ENCODE measurements at places on chromosomes 1 and 21.

GRCh38 chr1:117653732-117654492, 48.1 kb downstream of the TENT5C start:
- DNase-seq: no peak

DNA sequence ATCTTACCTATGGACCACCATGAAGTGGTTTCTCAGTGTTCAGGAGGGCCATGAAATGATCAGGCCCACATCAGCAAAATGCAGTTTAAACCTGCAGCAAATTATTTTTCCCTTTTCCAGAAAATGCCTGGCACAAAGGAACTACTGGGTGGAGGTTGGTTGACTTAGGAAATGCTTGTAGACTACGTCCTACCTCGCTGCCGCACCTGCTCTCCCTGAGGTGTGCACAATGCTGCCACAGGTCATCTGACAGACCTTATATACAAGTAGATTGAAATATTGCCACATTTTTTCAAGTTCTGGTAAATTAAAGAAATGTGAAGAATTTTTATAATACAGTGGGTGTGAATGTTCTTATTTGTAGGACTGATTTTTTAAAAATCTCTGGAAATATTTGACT, 166.7 kb upstream of the PDE4B start:
- DNase-seq: no peak

GRCh38 chr1:160024195-160024905, 7.4 kb downstream of the PIGM start:
- no peak for DNase-seq

DNA sequence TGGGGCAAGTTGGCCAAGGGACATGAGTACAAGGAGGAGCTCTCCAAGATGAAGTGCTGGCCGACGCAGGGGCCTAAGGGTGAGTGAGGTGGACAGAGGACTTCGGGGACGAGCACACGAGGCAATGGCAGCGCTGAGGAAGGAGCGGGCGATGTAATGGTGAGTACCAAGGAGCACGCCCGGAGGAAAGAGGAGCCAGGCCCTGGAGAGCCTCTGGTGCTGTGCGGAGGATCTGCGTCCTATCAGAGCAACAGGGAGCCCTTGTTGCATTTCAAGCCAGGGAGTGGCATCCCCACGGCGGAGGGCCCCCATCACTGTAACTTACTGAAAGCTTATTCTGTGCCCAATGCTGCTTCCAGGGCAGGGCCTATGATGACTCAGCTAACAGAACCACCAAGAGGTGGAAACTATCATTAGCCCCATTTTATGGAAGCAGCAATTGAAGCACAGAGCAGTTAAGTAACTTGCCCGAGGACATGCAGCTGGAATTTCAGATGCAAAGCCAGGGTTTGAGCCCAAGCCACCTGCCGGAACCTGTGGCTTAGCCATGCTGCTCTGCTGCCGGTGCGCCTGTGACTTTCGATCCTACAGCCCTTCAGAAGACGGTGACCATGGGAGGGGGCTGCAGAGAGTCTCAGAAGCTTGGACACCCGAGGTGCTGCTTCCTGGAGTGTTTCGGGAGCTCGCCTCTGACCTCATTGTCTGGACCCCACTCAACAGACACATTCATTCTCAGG, 17.6 kb upstream of the AJAP1 start:
- no peak for DNase-seq

- no peak for DNase-seq
Measured at GRCh38 chr1:30652152-30652841, 71.1 kb downstream of the MATN1 start.

GRCh38 chr1:39489567-39490239, 1.7 kb upstream of the BMP8A start:
- DNase-seq: no peak

DNA sequence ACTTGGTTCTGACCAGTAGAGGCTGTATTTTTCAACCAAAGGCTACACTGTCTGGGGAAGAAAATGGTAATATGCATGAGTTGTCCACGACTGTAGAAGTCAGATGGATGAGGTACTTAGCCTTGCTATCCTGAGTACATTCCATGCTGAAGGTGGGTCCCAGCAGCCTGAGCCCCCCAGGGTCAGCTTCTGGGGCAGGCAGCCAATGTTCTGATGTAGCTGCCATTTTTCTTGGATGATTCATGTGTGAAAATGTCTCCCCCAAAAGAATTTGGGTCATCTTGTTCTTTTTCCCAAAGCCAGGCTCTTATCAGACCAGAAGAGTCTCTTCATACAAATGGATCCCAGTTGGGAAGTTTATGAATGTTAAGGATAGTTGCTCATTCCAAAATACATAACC, 172.2 kb upstream of the UBE2U start:
- DNase-seq: no peak

GRCh38 chr21:45894906-45895777, 86.4 kb upstream of the COL6A1 start:
- DNase-seq: no peak

GRCh38 chr21:28272272-28272992, 720.2 kb downstream of the LTN1 start:
- no peak for DNase-seq

GRCh38 chr21:46109313-46110221, 11.7 kb downstream of the COL6A2 start:
- DNase-seq: no peak

- DNase-seq: no peak
Measured at GRCh38 chr21:26508903-26509302, 64.2 kb downstream of the CYYR1 start.

GRCh38 chr1:10726355-10726754, 70.1 kb downstream of the CASZ1 start:
- no peak for DNase-seq

- no peak for DNase-seq
Measured at GRCh38 chr1:203317429-203318228, 12.3 kb downstream of the BTG2 start.

- DNase-seq: no peak
Measured at GRCh38 chr1:5711956-5712645, 280.1 kb downstream of the NPHP4 start.

- no peak for DNase-seq
Measured at GRCh38 chr1:210123383-210123782, 109.2 kb upstream of the SERTAD4 start.

GRCh38 chr1:33010932-33011731, 25.6 kb downstream of the AK2 start:
- DNase-seq: no peak

GRCh38 chr1:16721871-16722641, 18.3 kb upstream of the RNU1-4 start:
- no peak for DNase-seq

DNA sequence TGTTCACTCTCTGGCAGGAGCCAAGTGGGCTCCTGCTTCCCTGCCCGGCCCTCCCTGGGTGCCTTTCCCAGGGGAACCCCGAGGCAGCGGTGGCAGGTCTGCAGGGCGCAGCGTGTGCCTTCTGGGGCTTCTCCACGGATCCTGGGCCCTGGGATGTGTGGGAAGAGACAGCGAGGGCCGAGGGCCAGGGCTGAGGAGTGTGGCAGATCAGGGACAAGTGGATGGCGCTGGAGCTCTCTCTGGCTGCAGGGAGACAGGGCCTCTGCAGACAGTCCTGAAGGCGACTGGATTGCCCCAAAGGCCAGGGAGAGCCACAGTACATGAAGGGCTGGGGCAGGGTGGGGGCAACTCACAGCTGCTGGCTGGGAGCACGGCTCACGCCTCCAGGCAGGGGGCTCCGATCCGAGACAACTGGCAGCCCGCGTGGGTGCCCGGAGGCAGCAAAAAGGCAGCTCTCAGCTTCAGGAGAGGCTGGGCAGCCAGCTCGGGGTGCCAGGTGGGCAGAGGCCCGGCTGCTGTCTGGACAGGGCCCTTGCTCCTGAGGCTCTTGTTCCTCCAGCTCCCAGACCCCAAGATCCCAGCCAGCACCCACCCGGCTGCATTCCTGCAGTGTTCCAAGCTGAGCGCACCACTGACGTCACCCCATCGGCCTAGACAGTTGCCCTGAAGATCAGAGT, 16.0 kb downstream of the MORN1 start:
- DNase-seq: no peak

DNA sequence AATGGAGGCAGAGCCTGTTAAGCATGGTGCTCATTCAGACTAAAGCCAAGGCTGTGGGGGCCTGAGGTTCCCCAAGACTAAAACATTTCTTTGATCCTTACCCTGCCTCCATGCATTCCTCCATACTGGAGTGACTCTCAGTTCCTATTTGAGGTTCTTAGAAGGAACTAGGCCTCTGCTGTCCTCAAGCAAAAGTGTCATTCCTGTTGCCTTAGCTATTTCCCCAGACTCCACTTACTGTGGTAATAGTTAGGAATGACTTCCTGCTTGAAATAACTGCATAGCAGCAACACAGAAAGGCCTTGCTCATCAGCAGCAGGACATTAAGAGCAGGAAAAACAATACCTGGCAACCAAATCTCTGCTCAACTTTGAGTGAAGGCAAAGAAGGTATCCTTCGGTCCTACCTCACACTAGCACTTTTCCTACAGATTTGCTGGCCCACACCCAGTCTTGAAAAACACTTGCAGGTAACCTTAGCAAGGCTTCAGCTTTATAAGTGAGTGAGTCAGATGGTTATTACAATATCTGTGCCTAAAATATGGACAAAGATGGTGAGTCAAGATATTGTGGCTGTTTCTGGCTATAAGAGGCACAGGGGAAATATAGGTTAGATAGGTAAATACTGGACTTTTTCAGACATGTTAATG, 14.8 kb downstream of the LRRC41 start:
- DNase-seq: no peak

DNA sequence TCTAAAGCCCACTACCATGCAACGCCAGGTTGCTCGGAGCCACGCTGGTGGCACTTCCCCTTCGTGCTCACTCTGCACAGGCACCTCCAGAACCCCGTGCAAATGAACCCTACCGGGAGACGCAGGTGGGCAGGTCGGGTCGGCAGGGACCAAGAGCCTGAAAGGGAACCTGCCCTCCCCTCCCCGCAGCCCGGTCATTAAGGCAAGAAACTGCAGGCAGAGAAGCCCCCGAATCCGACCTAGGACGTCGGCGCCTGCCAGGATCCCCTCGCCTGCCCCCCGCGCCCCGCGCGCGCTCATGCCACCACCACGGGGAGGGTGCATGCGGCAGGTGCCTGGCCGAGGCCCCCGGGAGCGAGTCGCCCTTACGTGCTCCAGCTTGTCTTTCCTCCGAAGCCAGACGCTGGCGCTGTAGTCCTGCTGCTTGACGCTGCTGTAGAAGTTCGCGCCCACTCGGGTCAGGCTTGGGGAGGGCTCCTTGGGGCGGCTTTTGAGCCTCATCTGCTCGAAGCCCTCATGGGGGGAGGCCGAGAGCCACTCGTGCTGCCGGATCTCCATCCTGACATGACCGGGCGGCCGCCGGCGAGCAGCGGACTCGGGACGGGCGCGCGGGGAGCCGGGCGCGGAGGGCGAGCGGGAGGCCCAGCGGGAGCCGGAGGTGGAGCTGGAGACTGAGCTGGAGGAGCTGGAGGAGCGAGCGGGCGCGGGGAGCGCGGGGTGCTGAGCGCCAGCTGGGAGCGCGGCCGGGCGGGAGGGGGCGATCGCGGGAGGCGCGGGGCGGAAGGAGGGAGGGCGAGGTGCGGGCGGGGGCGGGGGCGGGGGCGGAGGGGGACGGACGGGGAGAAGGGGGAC, 552 bp downstream of the PLD5 start:
- no peak for DNase-seq

DNA sequence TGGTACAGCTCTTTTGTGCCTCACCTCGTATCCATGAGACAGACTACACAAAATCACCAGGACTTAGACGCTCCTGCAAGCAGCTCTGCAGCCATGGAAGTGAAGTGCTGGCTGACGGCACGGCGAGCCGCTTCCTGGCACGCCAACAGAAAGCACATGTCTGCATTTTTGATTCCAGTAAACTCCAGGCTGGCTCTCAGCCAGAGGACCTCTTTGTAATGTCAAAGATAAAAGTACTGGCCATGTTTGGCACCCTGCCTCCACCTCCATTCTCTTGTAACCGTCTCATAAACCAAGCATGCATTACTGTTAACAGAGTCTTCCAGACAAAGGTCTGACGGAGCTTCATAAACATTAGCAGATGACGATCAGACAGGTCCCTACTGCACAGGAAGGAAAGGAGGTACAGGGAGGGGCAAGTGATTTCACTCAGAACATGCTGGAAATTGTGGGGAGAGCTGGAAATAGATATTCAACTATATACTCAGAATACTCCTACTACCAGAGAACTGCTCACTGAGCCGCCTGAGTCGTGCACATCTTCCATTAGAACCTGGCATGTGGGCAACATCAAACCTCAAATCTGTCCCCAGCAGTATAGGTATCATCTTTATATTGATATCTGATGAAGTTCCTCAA, 632.0 kb downstream of the SMYD3 start:
- DNase-seq: no peak

GRCh38 chr1:49229555-49229954, 452.9 kb upstream of the BEND5 start:
- no peak for DNase-seq

DNA sequence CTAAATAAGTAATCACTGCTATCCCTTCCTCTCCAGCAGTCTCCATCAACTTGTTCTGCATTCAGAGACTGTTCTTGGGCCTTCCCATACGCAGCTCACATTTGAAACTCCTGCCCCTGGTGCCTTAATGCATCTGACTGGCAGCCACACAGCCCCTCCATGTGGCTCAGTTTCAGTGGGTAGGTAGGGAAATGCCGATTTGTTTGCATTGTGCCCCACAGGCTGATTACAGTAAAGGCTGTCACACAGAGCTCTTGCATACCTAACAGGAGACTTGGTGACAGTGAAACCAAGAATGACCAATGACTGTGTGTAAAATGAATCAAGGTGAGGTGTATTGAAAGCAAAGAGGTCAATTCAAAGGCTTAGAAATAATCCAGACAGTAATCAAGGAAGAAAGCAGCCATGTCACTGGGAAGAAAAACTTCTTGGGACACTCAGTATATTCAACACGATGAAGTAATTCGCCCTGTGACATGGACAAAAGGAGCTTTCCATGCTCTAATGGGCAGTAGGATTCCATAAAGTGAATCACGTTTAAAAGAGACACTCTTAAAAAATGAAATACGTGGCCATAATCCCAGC, 12.7 kb upstream of the B3GALNT2 start:
- no peak for DNase-seq

GRCh38 chr1:83839566-83840173, 159.3 kb downstream of the TTLL7 start:
- no peak for DNase-seq

DNA sequence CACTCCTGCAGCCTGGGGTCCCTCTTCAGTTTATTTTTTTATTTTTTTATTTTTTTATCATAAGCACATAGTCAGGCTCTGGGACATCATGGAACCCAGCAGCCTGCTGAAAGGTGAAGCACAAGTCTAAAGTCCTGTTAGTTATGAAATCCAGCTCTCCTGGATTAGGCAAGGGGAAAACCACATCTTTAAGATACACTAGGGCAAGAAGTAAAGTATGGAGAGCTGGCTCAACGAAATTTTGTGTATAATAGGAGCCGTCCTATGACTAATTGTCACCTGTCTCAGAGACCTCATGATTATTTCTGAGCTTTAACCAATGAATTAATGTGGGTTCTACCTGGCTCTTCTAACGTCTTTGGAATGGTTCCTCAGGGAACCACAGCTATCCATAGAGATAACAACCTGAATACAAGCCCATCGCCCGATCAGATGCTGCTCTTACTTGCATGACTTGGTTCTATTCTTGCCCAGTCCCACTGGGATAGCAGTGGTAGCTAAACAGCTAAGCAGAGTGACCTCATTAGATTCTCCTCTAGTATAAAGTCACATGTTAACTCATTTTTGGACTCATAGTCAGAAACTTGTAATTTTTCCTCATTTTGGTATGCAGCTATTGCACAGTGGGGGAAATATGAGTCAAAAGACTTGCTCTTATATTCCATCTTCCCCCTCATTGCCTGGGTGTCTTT, 122.7 kb downstream of the LMO4 start:
- no peak for DNase-seq

- DNase-seq: no peak
Measured at GRCh38 chr1:165327538-165327937, 29.0 kb downstream of the LMX1A start.
